ENCODE measurements at places on chromosomes 7 and 10.

- H3K4me1 ChIP-seq, result peaks cover 11% of the 10 kb centered on the region
- no peak overlapping the region for H3K4me3 ChIP-seq
- peaks cover 22% of the 10 kb centered on the region for H3K36me3 ChIP-seq
Measured at GRCh38 chr7:152145853-152146466, 120.5 kb downstream of the GALNT11 start.

DNA sequence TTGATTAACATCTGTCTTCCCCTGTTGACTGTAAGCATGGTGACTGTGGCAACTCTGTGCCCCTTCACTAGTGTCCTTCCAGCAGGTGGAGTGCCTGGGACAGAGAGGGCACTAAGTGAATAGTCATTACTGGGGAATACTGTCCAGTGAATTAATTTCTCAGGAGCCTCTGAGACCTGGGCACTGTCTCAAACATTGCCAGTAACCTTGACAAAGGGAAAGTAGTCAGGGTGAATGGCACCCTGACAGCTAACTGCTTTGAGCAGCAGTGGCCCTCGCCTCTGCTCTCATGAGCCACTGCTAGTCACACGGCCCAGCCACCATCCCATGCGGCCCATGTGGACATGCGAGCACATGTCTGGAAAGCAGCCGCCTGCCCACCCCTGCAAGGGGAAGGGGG lies 13.1 kb upstream of the GRB10 start:
- H3K4me1 ChIP-seq, result peaks cover 8% of the 10 kb centered on the region
- peaks cover 59% of the 10 kb centered on the region for H3K27me3 ChIP-seq
- H3K27ac ChIP-seq, result no peak overlapping the region
- no peaks in the 10 kb centered on the region for H3K36me3 ChIP-seq

GRCh38 chr10:21602313-21602712 lies 68.3 kb downstream of the MLLT10 start:
- H3K36me3 ChIP-seq, result no peaks in the 10 kb centered on the region
- no peak overlapping the region for H3K27ac ChIP-seq
- H3K4me1 ChIP-seq, result peaks cover 33% of the 10 kb centered on the region
- no peaks in the 10 kb centered on the region for H3K27me3 ChIP-seq
- DNase-seq, result no peak

DNA sequence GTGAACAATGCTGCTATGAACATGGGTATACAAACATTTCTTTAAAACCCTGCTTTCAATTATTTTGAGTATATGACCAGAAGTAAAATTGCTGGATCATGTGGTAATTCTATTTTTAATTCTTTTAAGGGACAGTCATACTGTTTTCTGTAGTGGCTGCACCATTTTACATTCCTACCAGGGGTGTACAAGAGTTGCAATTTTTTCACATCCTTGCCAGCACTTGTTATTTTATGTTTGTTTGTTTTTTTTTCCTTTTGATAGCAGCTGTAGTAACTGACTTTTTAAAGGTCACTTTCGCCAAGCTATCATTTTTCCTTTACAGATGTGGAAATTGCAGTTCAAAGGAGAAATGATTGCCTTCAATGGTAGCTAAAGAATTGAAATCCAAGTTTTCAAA lies 99.5 kb downstream of the GPR85 start:
- no peaks in the 10 kb centered on the region for H3K4me1 ChIP-seq
- no peaks in the 10 kb centered on the region for H3K36me3 ChIP-seq
- DNase-seq, result no peak
- no peak overlapping the region for H3K27ac ChIP-seq

DNA sequence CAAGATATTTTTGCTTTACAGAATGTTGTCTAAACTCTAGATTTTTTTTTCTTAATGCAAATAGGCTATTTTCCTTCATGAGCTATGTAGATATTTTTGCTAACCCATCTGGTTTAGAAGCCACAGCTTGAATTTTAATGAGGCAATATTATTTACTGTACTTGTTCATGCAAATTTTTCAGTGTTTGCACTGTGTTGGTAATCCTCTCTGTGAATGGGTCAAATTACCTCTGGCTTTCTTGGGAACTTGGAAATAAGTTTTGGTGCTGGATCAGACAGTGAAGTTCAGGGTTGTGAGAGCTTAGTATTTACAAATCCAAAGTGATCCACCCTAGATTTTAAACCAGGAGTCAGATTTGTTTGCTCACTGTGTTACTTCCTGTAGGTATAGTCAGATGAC lies 686.9 kb downstream of the NXPH1 start:
- no peak overlapping the region for H3K4me3 ChIP-seq
- no peaks in the 10 kb centered on the region for H3K4me1 ChIP-seq
- no peaks in the 10 kb centered on the region for H3K27me3 ChIP-seq
- no peak overlapping the region for H3K27ac ChIP-seq
- no peak for DNase-seq
- no peaks in the 10 kb centered on the region for H3K36me3 ChIP-seq

DNA sequence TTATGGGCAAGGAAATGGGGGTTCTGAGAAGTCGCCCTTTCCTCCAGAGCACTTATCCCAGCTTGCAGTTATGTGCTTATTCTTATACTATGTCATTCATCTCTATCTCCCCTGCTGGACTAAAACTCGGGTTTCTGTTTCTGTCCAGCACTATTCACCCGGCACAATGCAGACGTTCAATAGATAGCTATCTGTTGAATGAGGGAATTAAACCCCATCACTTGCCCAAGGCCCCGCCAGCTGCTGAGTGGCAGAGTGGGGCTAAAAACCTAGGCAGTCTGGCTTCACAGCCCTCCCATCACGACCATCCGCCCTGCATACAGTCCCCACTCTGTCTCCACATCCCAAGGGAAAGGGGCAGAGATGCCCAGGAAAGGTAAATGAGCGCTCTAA lies 5.4 kb downstream of the SLIT1 start:
- H3K27me3 ChIP-seq, result peaks cover 33% of the 10 kb centered on the region
- peaks cover 7% of the 10 kb centered on the region for H3K4me1 ChIP-seq
- H3K36me3 ChIP-seq, result no peaks in the 10 kb centered on the region
- H3K27ac ChIP-seq, result no peak overlapping the region
- no peak for DNase-seq

DNA sequence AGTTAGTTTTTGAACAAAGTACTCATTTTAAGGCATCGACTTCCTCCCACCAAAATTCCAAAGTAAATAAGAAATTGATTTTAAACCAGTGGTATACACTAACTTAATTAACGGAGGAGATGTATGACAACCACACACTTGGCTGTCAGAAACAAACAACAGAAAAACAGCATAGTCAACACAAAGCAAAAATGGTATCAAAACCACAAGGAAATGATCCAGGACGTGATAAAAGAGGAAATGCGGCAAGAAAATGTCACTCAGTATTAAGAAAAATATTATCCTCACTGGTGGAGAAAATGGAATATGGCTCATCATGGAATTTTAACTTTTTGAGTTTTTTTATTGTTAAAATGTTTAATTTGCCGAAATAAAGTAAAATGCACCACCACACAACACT lies 17.5 kb downstream of the KIAA1549 start:
- no peak for DNase-seq
- no peak overlapping the region for H3K27ac ChIP-seq
- no peaks in the 10 kb centered on the region for H3K4me1 ChIP-seq
- H3K27me3 ChIP-seq, result peaks cover 7% of the 10 kb centered on the region
- H3K36me3 ChIP-seq, result no peaks in the 10 kb centered on the region

DNA sequence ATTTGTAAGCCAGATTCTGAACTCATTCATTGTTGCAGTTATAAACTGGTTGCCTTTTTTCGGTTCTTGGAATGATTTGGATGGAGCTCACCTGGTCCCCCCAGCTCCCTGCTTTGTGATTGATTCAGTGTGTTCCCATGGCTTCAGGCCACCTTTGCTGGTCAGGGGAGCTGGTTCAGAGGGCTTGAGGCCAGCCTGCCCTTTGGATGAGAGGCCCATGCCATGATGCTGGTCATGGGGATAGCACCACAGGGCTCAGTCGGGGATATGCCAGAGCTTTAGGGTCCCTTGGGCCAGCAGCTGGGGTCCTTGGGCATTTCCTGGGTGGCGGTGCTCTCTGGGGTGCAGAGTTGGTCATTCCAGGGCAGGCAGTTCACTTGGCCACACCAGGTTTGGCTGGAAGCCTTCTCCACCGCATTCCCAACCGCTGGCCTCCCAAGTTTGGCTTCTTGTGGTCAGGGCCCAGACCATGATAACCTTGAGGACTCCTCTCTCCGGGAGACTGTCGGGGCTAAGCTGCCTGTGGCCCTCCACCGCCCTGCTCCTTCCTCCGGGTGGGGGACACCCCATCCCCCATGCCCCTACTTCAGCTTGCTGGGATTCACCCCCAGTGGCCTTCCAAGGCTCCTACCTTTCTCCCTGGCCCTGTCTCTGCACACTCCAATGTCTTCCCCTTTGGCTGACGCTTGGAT lies 65.1 kb downstream of the MGMT start:
- DNase-seq, result no peak
- no peaks in the 10 kb centered on the region for H3K27me3 ChIP-seq
- H3K27ac ChIP-seq, result no peak overlapping the region
- no peak overlapping the region for H3K4me3 ChIP-seq
- H3K4me1 ChIP-seq, result peaks cover 11% of the 10 kb centered on the region

DNA sequence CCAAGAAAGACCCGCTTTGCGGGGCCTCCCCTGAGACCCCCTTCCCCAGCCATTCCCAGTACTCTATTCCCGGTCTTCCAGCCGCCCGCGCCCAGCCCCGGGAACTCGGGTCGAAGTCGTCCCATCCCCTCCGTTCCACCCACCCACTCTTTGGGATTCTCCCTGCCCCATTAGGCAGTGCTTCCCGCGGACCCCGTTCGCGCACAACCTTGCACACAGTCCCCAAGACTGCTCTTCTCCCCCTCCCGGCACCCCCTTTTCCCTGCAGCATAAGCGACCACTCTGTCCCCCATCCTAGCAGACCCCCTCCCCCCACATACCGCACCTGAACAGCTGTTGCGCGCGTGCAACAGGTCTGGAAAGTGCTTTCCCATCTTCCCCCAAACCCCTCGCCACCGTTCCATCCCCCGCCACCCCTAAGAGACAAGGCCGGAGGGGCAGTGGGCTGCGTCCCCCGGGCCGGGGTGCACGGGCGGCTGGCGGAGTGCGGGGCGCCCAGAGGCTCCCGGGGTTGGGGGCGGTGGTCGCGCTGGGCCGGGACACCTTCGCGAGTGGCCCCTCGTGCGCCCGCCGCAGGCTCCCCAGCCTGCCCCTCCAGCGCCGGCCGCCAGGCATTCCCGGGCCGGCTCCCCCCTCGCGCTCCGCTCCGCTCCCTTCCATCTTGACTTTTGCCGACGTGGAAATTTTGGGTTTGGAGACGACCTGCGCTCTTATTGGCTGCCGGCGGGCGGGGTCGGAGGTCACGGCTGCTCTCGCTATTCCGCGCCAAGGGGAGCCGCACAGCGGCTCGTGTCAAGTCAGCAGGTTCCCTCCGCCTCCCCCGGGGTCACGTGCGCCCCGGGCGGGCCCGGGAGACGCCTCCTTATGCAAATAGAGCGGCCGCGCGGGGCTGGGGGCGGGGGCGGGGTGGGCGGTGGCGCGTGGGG lies 201.2 kb upstream of the NFE2L3 start:
- H3K4me1 ChIP-seq, result peaks cover 27% of the 10 kb centered on the region
- H3K27ac ChIP-seq, result no peak overlapping the region
- peak; percentile 89 for DNase-seq
- H3K27me3 ChIP-seq, result peaks cover 30% of the 10 kb centered on the region
- H3K4me3 ChIP-seq, result peak overlapping the region; percentile 91

Data from natural killer cell treated with Interleukin-12 subunit alpha and Interleukin-12 subunit beta and Interleukin-15 and Interleukin-18, amount 100 ng/mL, for 72 hours (primary cell).